ENCODE measurements at places on chromosomes 7 and 10.

DNA sequence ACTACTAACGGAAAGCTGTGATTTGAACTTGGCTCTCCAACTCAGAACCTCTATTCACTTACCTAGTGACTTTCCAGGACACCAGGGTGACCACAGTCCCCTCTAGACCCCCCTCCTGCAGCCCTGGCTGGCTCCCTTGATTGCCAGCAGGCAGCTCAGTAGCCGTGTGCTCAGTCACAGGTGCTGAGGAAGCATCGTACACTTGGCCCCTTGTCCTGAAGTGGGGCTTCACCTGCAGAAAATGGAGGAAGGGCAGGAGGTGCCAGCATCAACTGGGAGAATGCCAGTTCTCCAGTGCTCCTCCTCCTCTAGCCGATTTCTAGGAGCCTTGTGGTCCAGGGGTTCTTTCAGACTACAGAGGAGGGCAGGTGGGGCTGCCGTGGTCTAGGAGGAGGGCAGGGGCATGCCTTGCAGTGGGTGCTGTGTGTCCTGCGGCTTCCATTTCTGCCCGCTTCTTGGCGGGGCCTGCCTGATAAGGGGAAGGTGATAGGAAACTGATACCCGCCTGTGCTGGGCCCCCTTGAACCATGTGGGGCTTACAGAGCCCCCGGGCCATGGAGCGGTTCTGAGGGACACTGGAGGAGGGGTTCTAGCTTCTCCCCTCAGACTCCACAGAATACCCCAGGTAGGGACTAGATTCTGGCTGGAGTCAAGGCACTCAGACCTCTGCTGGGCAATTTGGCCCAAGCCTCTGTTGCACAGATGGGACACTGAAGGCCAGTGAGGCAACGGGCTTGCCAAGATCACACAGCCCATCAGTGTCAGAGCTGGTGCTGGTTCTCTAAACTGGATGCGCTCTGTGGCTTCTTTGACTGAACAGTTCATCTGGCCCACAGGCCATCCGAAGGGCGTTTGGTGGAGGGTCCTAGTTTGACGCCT lies 14.0 kb downstream of the FAM241B start:
- DNase-seq = no peak

DNA sequence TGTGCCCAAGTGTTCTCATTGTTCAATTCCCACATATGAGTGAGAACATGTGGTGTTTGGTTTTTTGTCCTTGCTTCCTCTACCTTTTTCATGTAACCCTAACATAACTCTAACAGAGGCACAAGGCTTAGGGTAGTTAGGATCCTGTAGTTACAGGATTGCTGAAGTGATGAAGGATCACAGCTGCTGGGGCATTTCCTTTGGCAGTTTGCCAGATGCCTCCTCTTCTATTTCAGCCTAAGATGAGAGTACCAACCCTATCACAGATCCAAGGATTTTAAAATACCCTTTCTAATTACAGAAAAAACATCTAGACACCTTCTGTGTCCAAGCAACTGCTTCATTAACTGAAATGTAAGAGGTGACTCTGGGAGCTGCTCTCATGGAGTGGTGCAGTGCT lies 141.7 kb upstream of the COL1A2 start:
- DNase-seq = no peak

GRCh38 chr10:107398115-107398514 lies 233.6 kb upstream of the SORCS1 start:
- DNase-seq = no peak

DNA sequence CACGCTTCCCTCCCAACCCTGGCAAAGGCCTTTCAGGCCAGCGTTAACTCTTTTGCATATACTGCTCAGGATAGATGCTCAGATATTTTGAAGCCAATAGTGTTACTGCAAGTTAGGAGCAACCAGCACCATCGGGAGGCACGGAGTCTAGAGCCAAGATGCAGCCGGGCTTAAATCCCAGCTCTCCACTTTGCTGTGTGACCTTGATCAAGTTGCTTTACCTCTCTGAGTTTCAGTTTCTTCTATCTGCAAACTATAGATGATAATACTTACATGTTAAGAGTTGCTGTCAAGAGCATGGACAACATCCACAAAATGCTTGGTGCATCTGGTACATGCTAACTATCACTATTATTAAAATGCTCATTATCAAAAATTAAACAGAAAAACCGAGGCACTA lies 45.4 kb upstream of the C7orf33 start:
- DNase-seq = no peak

- no peak for DNase-seq
Measured at GRCh38 chr7:17369691-17370426, 71.4 kb downstream of the AHR start.

- DNase-seq = no peak
Measured at GRCh38 chr10:111481866-111482265, 405.0 kb downstream of the ADRA2A start.

- no peak for DNase-seq
Measured at GRCh38 chr10:86103391-86104101, 263.0 kb downstream of the GRID1 start.

DNA sequence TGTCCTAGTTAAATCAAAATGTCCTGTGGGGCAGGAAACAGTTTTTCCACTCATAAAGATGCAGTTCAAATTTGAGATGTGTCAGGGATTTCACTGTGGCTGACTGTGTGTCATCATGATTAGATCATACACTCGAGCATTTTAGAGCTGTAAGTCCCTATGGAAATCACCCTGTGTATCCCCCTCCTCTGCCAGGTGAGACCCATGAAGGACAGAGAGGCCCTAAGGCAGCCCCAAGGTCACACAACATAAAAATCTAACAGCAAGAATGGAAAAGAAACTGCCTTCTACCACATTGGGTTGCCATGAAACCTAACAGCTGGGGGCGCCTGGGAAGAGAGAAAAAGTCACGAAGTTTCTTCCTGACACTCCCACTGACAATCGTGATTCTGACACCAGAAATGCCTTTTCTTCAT lies 135.8 kb downstream of the KCNMA1 start:
- no peak for DNase-seq

- DNase-seq = peak; percentile 33
Measured at GRCh38 chr7:120272701-120273475, at the start of gene KCND2. Gene KCND2 (plus strand): TSS chr7:120273175.

DNA sequence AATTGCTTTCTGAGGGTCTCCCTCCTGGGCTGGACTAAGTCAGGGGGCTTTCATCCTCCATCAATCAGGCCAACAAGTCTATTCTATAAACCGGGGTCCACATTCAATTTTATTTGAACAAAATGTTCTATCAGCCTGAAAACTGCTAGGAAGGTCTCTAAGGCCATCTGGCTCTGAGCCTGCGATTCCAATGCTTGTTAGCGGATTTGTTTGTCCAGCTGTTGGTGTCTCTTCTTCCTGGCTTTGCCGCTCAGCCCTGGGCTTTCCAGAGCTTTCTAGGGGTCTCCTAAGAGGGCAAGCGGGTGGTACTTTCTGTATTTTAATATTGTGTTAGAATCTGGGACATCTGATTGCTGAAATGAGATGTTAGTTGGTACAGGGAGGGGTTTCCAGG lies 136.7 kb downstream of the VIPR2 start:
- no peak for DNase-seq

DNA sequence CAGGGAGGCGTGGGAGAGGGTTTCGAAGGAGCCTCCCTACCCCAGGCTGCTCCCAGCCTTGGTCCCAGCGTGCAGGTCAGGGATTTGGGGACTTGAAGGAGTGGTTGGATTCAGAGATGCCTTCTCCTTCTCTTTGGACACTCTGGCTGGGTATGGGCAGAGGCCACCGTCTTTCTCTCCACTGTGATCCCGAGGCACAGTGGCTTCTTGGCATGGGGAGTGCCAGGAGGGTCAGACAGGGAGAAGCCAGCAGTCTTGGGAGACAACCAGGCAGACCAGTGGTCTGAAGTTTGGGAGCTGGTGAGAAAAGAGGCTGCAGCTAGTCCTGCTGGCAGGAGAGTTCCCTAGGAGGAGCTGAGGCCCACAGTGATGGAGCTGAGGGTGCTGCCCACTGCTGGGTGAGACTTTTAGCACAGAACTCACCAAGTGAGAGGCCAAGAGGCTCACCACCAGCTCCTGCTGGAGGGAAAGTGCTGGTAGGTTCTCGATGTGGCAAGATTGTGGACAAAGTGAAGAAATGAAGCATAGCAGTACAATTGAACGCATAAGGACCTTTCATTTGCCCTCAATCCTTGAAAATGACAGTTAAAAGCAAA lies 35.2 kb upstream of the WDFY4 start:
- no peak for DNase-seq

DNA sequence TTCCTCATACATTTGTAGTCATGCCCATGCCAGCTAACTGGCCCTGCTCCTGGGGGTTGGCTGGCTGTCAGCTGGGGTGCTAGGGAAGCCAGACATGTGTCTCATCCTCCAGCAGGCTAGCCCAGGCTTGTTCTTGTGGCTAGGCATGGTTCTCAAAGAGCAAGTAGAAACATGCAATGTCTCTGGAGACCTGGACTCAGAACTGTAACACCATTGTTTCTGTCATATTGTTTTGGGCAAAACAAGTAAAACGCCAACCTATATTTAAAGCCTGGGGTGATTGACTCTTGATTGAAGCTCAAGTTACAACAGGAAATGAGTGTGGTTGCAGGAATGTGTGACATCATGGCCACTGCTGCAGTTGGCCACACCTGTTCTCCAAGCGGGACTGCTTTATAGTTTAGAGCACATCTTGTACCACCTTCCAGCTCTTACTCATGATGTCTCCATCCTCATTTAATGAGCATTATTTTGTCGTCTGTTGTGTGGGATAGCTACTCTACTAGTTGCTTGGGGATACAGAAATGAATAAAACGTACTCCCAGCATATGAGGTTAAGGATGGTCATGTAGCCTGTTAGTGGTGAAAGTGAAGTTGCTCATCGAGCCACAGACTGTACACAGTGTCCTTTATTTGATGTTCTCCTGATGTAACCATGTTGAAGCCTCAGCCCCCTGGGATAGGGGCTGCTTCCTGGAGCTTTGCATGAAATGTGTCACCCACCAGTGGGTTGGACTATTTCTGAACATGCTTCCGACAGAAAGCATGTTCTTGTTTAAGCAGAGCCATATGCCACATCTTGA lies 168.4 kb downstream of the SORCS3 start:
- no peak for DNase-seq

DNA sequence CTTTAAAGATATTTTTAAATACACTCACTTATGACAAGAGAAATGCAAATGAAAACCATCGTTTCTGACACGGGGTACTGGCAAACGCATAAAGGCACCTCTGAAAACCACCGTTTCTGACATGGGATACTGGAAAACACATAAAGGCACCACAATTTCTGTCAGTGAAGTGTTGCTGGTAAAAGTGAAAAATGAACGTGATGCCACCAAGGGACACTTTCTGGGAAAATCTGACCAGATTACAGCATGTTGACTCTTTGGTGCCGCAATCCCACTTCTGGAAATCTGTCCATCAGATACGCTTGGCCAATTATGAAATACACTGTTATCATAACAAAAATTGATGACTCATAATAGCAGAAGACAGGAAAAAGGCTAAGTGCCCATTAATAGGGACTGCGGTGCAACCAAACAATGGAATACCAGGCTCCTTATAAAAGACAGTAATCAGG lies 131.7 kb downstream of the ZMYND11 start:
- DNase-seq = no peak

GRCh38 chr10:117875793-117876192 lies 170.9 kb downstream of the RAB11FIP2 start:
- no peak for DNase-seq

- no peak for DNase-seq
Measured at GRCh38 chr10:95761939-95762492, 6.1 kb downstream of the ENTPD1 start.

GRCh38 chr10:110408203-110408871 lies 89.4 kb upstream of the DUSP5 start:
- no peak for DNase-seq

- no peak for DNase-seq
Measured at GRCh38 chr10:96333101-96333500, 25.7 kb downstream of the OPALIN start.

- no peak for DNase-seq
Measured at GRCh38 chr10:130553826-130554225, 417.6 kb downstream of the GLRX3 start.

GRCh38 chr7:28533731-28534531 lies 121.6 kb downstream of the CREB5 start:
- no peak for DNase-seq

- DNase-seq = no peak
Measured at GRCh38 chr7:68984306-68984705, 614.0 kb upstream of the AUTS2 start.

GRCh38 chr7:4139656-4140625 lies 542.2 kb upstream of the FOXK1 start:
- DNase-seq = no peak

- no peak for DNase-seq
Measured at GRCh38 chr10:108801220-108801619, 1122.1 kb downstream of the XPNPEP1 start.

GRCh38 chr7:151801291-151801690 lies 75.6 kb downstream of the PRKAG2 start:
- no peak for DNase-seq

- DNase-seq = no peak
Measured at GRCh38 chr7:151722533-151722932, 154.4 kb downstream of the PRKAG2 start.

DNA sequence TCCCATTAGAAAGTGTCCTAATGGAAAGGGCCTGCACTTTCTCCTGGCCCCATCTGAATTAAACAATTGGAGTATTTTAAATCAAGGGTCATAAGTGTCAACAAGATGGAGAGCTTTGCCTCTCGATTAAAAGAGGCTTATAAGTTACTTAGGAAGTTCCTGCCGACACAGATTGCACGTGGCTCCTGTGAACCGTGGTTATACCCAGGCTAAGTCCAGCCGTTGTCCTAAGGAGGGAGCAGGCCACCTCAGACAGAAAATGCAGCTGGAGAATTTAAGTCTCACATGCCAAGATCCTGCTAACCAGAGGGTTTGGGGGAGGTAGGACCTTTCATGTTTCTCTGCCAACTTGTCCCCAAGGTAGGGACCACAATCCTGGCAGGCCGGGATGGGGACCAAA lies 626.5 kb upstream of the GALNT17 start:
- no peak for DNase-seq

- no peak for DNase-seq
Measured at GRCh38 chr10:70595566-70596016, 7.0 kb downstream of the PRF1 start.

DNA sequence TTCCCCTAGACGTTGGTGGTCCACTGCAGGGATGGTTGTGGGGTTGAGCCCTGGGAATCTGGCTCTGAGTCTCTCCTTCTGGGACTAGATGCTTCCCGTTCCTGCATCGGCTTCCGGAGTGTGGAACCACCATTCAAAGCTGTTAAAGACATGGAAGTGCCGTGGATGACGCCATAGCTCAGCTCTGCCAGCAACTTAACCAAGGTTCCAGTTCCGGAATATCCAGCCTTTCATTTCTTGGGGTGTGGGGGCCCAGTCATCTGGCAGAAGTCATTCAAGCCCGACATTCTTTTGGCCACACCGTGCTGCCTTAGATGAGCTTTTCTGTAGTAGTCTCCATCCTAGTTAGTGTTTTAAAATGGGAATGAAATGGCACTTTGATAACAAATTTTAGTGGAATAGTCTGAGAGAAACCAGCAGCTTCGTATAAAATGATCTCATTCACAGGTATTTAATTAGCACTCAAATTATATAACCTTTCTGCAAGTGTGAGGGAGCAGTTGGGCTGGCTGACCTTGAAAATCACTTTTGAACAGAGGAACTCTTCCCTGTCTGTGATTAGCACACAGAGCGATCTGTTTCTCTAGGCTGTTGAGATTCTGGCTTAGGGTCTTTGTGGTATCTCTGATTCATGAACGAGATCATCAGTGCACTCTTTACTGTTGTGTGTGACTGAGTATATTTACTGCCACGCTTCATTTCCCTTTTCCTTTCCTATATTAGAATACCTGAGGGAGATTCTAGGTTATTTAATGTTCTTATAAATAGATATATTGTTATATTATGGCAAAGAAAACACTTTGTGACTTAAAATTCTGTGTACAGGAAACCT lies 19.9 kb downstream of the LMTK2 start:
- DNase-seq = no peak
